GM04503 (cell line): ENCODE measurements at places on chromosomes 5 and 9.

DNA sequence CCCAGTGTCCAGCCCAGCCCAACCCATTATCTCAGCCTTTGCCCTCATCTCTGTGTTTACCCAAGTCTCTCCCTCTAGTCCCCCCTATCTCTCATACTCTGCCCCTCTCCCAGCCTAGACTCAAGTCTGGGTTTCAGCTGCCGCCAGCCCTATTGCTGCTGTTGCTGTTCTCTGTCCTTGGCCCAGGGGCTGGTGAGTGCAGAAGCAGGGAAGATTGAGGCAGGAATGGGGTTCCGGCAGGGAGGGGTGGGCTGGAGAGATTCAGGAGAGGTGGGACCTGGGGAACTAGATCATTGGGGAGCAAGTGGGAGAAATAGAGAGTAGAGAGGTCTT, 702 bp downstream of the TMEM8B start:
- no peak for DNase-seq

- peak; percentile 78 for DNase-seq
Observed at GRCh38 chr9:129938291-129938979, 103.2 kb downstream of the USP20 start.

DNA sequence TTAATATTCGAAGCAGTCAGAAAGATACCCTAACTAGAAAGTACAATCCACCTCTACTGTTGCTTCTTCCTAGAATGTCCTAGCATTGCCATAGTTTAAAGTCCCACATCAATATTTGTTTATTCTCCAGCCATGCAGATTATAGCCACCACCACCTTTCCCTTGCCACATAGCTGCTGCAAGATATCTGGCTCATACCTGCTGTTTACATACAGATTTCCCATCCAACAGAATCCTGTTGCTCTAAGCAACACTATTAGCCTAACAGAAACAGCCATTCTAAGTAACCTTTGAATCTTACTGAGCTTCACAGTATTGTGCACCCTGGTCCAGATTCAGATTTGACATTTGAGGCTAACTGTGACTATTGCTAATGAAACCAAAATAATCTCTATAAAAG, 45.6 kb downstream of the GNAQ start:
- DNase-seq = no peak

GRCh38 chr5:13946111-13946510, 1.6 kb upstream of the DNAH5 start:
- peak; percentile 66 for DNase-seq

GRCh38 chr5:59321642-59322041, 571.9 kb downstream of the PDE4D start:
- no peak for DNase-seq

GRCh38 chr5:6730407-6730806, 17.2 kb downstream of the TENT4A start:
- no peak for DNase-seq

GRCh38 chr9:111909444-111909843, 12.8 kb downstream of the UGCG start:
- no peak for DNase-seq

DNA sequence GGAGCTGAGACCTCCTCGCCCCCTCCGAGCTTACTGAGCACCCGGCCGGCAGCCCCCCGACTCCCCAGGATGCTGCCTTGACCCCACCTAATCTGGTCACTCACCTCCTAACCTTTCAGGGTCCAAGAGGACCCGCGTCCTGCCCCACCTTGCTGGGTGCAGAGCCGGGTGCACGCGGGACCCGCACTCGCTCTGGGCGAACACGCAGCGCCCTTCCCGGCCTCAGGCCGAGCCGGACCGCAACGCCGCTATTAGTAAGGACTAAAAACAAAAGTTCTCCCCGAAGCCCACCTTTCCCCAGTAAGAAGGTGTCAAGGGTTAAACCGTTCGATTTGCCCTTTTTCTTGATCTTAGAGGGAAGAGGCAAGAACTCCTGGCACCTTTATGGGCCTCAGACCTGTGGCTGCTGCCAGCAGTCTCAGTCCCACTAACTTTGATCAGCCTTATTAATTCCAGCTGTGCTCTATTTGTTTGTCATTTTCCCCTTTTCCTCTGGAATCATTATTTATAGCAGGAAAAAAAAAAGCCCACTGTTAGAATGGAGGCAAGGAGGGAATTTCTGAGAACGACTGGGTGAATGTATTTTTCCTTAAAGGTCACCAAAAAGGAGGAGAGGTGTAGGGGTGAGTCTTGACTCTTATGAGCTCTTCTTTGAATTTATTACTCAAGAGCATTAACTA, 10.5 kb downstream of the IRX2 start:
- no peak for DNase-seq

GRCh38 chr5:123176224-123176937, 87.3 kb downstream of the PRDM6 start:
- no peak for DNase-seq

- DNase-seq = no peak
Observed at GRCh38 chr9:136935651-136936050, 8.9 kb downstream of the FBXW5 start.
